Stimulated activated CD4-positive, alpha-beta T cell treated with anti-CD3 and anti-CD28 coated beads, Interleukin-1b, Interleukin-23, amount 100 ng/mL, for 1 hour (primary cell): ENCODE measurements at places on chromosomes 7 and 10.

DNA sequence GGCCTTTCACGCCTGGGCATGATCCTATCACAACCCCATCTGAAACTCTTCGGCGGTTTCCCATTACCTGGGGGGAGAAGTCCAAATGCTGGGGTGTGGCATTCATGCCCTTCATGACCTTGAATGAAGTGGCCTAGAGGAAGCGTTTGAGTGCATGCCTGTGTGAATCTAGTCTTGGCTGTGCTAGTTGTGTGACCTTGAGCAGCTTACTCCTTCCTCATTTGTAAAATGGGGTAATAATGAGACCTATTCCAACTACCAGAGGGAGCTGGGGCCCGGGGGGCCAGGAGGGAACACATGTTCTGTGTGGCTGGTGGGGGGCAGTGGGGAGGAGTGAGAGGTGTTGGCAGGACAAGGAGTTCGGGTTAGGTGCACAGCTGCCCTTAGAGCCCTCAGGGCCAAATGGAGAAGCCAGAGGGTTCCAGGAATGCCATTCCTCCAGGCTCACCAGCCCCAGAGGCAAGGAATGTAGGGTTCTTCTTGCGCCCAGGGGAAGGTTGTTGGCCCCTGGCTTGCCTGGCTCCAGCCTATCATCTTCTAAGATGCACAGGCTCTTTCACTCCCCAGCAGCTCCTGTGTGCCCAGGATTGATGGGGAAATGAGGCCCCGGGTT is 21.3 kb upstream of the TBRG4 start:
- no peak for DNase-seq

DNA sequence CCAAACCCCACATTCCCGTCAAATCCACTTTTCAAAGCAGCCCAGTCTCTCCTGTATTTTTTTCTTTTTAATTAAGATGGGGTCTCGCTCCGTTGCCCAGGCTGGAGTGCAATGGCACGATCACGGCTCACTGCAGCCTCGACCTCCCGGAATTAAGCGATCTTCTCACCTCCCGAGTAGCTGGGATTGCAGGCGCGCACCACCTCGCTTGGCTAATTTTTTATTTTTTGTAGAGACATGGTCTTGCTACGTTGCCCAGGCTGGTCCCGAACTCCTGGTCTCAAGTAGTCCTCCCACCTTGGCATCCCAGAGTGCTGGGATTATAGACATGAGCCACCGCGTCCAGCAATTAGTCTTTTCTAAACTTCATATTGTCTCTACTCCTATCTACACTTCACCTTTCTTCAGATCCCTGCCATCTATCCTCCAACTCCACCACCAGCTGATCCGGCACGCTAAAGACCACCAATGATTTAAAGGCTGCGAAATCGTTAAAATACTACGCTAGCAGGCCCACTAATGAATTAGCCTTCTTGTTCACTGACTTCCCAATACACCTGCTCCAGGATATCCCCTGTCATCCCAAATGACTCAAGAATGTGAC is 525 bp upstream of the CHUK start:
- DNase-seq, result no peak

DNA sequence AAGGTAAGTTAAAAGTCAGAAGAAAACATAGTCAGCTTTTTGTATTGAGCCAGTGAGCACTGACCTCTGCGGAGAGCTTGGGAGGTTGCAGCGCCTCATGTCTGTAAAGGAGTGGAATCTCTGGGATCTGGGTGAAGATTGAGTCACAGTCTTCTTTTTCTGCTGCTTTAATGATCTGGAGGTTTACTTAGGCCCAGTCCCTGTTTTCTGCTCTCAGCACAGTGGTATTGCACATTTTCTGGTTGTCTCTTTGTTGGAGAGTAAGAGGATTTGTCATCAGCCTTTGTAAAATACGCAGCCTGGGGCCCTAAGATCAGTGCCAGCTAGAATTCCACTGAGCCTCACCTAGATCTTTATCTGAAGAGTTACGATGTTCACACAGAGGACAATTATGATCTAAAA is 58.3 kb upstream of the GJD4 start:
- DNase-seq, result no peak

DNA sequence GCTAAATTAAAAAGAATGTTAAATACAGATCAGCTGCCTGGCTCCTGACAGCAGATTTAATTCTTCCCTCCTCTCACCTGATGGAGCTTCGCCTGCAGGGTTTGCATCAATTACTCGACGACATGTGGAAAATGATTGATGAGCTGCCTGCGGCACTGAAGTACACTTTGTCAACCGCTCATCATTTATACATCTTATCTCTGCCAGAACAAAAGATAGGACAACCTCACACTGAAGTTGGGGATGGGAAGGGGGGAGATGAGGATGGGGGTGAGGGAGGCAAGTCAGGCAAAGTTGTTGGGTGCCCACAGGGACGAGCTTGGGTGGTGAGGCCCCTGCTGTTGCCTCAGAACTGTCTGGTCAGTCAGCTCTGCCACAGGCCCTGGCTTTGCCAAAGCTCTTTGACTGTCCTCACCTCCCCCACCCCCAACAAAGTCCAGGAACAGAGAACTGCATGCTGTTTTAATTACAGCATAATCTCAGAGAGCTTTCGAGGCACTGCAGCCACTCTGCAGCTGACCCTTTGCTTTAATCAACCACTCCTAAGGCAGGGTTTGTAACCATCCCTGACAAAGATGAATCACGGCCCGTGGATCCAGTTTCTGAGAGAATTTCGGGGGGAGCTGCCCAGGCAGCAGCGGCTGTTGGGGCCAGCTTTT is 702.3 kb downstream of the LRMDA start:
- no peak for DNase-seq

DNA sequence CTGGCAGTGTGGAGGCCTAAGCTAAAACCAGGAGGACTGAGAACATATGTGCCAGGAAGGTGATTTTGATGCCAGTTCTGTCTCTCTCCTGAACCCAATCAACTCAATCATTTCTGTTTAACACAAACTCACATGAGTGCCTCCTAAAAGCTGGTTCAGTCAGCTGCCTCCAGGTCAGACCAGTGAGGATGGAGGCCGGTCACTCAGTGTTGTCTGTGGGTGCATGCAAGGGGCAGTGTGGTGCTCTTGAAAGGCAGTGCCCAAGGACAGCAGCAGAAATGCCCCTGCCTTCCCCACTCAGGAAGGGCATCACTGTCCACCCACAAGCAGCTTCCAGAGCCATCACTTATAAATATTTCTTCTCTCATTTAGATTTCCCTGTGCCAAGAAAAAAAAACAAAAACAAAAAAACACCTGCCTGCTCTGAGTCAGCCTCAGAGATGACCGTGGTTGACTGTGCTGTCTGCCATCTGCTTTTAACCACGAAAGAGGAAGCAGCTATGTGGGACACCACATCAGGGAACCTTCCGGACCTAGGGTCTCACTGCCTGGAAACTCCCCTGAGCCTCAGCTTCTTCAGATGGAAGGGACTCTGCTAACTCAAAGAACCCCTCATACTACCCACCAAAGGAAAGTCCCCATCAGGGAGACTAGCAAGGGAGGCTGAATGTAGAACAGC is 39.1 kb downstream of the VOPP1 start:
- DNase-seq, result peak; percentile 42

DNA sequence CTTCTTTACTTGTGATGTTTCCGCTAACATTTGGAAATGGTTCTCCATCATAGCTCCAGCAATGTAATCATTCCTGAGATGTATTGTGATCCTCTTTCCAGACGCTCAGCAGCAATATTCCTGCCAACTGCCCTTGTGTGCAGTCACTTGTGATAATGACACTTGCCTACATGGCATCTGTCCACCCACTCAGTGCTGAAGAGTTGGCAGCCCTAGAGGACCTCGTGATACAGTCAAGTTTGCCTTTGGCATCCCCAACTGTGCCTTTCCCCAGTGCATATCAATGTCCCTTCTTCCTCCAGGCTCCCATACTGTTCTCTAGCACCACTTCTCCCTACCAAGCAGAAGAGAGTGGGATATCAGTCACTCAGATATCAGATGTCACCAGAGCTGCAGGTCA is 64.9 kb downstream of the MYOF start:
- no peak for DNase-seq

DNA sequence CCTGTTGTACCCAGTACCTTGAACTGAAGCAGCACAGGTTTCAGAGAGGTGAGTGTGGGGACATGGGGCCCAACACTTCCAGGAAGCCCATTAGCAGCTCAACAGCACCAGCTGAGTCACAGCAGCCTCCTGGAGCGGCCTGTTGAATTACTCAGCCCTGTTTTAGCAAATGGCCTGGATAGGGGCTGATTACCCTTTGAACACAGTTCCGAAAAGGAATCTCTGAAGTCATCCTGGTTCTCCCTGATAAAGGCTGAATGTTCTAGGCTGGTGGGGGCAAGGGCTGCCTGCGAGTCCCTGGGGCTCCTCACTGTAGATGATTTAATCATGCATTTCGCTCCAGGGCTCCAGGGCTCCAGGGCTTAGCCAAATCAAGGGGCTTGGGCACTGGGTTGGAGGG is 287.5 kb downstream of the GRID1 start:
- DNase-seq, result no peak

DNA sequence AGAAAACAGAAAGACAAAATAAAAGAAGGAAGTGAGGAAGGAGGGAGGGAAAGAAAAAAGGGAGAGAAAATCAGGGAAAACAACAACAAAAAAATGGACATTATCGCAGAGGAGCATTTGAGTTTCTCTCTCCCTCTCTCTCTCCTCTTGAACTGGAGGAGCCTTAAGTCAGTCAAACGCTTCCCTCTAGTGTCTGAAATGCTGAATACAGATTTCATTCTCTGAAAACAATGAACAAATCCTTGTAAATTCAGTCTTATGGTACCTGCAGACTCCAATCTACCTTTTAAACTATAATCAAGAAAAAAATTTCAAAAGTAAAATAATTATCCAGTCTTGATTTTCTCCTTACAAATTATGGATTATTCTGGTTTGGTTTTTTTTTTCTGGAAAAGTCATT is 89.2 kb upstream of the PFKP start:
- DNase-seq, result no peak

GRCh38 chr10:73744664-73744975 is 448 bp downstream of the SEC24C start:
- DNase-seq, result peak; percentile 40

DNA sequence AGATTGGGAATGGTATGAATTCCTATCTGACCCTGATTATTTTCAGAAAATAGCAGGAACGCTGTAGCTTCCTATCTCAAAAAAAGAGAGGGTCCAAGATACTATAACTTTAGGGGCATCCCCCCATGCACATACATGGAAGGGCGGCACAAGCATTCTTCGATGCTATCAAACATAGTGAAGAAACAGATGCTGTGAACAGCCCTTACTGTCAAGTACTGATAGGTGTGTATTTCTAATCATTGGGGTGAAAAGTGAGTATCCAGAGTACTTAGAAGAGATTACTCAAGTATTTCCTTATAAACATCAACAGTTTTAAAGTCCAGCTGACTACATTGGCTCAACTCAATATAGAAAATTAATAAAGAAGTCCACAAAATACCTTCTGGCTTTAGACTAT is 17.0 kb upstream of the NUP42 start:
- no peak for DNase-seq

DNA sequence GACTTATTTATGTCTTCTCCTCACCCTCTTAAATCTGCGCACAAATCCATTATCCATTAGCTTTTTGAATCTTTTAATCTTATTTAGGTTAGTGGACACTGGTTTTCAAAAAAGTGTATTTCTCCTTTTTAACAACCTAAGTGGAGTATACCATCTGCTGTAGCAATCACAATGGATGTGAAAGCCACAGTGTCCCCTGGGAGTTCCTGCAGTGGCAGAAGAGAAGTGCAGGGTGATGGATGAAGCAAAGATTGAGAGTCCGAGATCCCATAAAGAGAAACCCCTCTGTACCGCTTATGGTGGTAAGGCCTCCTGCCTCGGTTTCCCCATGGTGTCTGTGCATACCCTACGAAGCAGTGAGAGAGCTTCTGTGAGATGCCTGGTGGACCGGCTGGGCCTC is 236.4 kb downstream of the COBL start:
- no peak for DNase-seq

GRCh38 chr10:7300384-7300971 is 110.4 kb downstream of the SFMBT2 start:
- no peak for DNase-seq

- DNase-seq, result no peak
Observed at GRCh38 chr7:138828302-138828701, 30.3 kb upstream of the ATP6V0A4 start.

GRCh38 chr7:40282858-40283257 is 148.1 kb downstream of the SUGCT start:
- no peak for DNase-seq

DNA sequence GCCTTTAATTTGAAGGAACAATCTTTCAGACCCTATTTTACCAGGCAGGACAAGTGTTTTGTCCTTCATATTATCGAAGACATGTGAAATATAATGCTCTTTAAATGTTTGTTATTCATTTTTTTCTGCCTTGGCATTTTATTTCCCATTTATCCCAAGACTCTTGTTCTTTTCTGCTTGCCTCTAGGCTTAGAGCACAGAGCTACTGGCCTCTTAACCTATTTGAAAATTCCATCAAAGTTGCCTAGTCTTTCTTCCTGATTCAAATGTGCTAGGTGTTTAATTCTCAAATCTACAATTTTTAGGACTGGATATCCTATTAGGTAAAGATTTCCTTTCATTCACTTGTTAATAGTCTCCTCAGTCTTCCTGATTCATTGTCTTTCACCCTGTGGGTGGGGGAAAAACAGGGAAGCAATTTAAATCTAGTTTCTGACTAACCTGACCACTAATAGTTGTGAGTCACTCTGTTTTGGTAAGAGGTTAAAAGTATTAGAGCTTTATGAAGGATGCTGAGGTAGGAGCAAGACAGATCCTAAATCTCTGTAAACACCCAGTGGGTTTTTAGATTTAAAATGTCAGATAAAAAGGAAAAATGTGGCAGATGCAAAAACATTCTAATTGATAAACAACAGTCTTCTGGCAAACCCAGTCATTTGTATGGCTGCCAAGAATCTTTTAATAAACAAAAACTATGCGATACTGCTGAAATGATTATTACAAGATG is 1.5 kb downstream of the LIPK start:
- DNase-seq, result no peak

- no peak for DNase-seq
Observed at GRCh38 chr10:60704471-60704870, 73.8 kb upstream of the CDK1 start.

GRCh38 chr7:20219446-20220292 is 2.5 kb upstream of the MACC1 start:
- DNase-seq, result no peak

GRCh38 chr10:93060887-93061593 is 442 bp downstream of the CYP26C1 start:
- DNase-seq, result no peak

GRCh38 chr7:20438694-20439376 is 108.1 kb downstream of the ITGB8 start:
- DNase-seq, result no peak

DNA sequence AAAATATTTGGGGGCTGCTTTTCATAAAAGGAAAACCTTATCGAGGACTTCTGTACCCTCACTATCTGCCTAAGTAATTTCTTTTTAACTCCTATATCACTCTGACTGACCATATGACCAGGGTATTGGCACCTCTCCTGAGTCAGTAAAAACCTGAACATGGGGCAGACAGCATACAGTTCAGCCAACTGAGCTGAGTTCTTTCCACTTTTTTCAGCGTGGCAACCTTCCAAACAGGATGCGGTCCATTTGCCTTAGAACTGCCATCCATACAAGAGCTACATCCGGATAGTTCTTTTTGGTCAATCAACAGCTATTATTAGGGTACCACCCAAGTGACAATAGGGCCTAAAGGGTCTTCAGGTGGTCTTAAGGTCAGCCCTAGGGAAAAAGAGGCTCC is 122.6 kb downstream of the MARCHF5 start:
- no peak for DNase-seq
